AG04450 (cell line): ENCODE measurements at places on chromosomes 7 and 10.

DNA sequence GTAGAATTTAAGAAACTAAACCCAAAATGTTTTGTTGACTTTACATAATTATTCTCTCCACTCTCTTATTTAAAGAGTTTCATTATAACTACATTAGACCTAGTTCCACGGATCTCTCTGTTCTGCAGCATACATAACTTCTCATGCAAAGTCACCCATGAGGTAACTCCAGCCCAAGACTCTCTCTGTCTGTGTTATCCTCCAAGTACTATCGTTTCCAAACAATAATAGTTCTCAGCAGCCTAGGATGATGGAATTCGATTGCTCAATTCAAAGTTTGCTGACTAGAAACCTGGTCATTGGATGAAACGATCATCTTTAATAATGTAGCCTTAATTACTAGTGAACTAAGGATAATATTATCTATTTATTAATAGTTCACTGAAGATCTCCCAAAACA lies 203.1 kb upstream of the PTN start:
- DNase-seq, result no peak

DNA sequence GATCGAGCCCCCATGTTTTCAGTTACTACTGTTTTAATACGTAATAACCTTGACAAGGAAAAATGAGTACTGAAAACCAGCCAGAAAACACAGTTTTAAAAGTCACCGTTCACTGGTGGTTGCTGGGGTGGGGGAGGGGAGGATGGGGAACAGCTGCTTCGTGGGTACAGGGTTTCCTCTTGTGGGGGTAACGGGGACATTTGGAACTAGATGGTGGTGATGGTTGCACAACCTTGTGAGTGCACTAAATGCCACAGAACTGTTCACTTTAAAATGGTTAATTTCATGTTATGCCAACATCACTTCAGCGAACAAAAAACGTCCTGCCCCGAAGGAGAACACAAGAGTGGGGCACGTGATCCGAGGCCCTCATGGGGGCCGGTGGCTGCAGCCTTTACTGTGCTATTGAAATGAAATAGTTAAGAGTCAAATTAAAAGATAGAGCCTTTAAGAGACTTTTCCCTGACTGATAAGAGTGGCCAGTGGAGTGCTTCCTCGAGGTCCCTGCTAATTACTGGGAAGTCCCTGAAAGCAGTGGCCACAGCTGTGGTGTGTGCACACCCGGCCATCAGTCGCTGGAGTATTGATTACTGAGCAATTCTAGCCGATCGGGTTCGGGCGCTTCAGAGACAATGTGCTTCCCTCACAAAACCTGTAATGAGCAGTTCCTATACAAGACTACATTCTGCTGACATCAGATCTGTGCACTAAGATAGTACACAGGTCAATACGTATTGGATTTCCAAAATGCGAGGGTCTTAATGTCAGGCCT lies 80.3 kb downstream of the EBF3 start:
- no peak for DNase-seq

DNA sequence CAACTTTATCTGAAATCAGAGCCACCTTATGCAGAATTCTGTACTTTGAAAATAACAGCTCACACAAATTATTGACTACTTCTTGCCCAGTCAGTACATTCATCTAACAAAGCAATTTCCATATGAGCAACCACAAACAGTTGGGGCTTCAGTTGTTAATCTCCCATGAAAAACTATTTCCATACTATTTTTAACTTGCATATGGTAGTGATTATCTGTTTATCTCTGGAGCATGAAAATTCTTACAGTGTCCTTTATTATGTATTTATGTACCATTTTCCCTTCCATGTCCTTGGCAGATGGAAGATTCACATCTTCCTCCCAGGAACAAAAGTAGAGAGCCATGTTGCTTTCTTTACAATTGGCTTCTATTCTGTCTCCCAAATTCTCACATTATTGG lies 285.7 kb downstream of the CRPPA start:
- no peak for DNase-seq

DNA sequence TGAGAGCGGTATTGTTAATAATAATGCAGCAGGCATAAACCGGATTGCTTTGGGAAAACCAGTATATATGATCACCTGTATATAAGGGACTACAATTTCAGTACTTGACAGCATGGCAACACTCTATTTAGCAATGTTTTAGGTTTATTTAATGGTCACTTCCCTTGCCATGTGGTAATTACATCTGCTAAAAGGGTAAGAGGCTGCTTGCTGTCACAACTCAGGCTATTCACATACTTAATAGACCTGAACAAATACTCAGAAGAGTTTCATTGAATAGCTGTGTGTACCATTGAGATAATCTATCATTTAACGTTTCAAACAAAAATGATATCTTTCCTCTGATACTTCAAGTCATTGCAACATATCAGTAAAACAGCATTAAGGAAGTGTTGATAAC lies 90.1 kb downstream of the PCDH15 start:
- DNase-seq, result no peak

DNA sequence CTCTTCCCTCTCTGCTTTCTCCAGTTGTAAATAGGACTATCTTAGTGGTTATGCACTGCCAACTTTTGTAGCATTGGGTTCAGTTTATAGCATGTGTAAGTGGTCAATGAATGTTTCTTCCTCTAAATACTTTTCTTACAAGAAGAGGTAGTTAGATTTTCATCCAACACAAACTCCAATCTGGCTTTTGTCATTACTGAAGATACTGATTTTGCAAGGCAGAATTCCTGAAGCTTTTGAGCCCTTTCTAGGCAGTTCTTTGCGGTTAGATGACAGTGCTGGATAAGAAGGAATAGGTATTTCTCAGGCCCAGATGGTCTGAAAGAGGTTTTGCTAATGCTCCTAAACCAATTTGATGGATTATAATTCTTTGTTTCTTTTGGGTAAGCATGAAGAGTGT lies 60.5 kb downstream of the BICC1 start:
- no peak for DNase-seq

DNA sequence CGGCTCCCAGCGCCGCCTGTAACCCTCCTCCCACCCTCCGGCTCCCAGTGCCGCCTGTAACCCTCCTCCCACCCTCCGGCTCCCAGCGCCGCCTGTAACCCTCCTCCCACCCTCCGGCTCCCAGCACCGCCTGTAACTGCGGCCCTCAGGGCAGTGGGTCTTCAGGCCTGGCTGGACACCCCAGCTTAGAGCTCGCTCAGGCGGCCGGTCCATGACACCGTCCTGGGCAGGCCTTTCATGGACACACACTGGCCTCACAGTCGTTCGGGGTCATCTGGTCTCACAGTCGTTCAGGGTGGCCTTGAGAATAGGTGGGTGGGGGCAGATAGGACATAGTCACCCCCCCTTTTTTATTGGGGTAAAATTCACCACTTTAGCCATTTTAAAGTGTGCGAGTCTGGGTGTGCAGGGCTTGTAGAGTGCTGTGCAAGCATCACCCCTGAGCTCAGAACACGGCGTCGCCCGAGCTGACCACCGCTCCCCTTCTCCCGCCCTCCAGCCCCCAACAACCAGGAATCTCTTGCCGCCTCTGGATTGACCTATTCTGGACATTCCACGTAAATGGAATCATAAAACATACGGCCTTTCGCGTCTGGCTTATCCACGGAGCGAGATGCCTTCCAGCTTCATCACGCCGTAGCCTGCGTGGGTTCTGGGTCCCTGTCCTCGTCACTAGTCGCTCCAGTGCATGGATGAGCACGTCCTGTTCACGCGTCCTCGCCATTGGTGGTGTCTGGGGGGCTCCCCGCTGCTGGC lies 41.1 kb upstream of the CFAP46 start:
- DNase-seq, result no peak

DNA sequence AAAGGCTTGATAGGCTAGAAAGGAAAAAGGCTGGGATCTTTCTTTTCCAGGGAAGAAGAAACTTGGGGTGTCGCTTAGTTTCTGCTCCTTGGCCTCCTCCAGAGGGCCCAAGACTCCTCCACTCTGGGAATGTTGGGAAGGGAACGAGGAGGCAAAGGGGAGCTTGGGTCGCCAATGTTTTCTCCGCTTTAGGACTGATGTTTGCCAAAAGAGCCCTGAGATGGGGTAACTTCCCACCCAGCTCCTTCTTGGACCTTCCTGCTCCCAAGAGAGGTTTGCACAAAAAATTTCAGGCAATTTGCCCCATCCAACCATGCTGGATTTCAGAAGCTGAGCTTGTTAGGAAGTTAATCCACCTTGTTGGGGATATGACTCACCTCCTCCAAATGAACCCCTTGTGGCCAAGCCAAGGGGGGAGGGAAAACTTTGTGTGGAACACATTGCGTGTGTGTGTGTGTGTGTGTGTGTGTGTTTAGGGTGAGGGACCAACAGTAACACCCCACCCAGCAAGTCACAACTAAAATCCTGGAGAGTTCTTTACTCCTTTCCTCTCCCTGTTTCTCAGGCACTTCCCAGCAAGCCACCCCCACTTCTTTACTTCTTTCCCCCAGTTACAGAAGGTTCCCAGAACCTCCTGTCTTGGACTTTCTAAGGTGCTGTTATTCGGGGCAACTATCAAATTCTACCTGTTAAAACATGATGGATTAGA lies 8.7 kb upstream of the HOXA2 start:
- no peak for DNase-seq

DNA sequence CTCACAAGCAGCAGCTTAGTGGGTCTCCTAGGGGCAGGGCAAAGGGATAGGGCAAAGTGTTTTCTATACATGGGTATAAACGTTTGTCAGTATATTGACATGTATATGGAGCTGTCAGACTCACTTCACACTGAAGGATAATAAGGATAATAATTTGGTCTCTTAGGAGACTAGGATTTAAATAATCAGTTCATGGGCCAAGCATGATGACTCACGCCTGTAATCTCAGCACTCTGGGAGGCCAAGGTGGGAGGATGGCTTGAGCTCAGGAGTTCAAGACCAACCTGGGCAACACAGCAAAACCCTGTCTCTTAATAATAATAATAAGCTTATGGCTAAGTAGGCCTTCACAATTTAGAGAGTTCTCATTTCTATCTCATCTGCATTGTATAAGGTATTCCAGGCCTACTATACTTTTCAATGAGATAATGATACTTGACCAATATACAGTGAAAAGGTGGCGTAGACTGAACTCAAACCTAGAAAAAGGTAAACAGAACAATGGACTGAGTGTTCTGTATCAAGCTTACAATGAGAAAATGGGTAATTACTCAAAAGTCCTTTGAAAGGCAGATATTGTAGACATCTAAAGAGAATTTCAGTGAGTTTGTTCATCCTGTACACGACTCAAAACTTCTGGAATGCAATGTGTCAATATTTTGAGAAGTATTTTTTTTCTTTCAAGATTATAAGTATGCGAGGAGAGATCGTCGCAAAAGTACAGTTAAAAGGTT lies 7.0 kb downstream of the GSAP start:
- no peak for DNase-seq

GRCh38 chr7:154581251-154581890 lies 421.6 kb downstream of the PAXIP1 start:
- no peak for DNase-seq

- DNase-seq, result no peak
These were observed 83.5 kb downstream of the ADK start for GRCh38 chr10:74234569-74234968.

- DNase-seq, result no peak
These were observed 81.9 kb upstream of the FZD8 start for GRCh38 chr10:35723992-35724391.
